ENCODE measurements at places on chromosomes 1 and 21.

DNA sequence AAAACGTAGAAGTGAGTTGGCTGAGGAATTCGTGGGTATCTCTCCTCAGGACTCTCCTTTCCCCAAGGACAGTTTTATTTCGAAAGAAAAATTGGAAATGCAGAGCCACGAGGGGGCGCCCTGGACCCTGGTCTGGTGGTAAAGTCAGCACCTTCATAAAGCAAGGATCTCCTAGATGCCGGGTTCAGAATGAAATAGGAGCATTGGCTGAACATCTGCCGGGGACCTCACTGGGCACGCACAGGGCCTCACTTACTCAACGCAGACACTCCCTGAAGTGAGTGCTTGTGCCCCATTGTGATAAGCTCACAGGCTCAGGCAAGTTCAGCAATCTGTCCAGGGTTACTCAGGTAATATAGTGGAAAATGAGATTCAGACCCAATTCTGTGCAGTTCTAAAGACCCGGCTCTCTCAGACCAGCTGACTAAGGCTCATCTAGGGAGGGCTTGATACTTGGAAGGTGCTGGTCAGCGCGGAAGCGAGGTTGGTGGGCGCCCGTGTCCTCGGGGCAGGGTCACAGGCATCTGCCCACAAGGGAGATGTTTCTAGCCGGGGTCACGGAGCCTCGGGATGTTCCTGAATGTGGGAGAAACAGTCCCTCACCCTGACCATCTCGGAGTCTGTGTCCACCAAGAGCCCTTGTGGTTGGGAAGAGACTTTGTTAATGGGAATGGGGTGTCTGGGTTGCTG, 55.7 kb upstream of the ETV3 start:
- DNase-seq = peak; percentile 67

DNA sequence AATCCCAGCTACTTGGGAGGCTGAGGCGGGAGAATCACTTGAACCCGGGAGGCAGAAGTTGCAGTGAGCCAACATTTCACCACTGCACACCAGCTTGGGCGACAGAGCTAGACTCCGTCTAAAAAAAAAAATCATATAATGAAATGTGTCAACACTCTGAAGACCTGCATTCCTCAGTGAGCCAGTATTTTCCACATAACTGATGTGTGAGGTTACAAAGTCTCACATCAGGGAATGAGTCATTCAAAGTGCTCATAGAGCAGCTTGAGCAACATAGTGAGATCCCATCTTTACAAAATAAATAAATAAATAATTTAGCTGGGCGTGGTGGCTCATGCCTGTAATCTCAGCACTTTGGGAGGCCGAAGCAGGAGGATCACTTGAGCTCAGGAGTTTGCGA, 65.5 kb downstream of the CASZ1 start:
- DNase-seq = peak; percentile 66

DNA sequence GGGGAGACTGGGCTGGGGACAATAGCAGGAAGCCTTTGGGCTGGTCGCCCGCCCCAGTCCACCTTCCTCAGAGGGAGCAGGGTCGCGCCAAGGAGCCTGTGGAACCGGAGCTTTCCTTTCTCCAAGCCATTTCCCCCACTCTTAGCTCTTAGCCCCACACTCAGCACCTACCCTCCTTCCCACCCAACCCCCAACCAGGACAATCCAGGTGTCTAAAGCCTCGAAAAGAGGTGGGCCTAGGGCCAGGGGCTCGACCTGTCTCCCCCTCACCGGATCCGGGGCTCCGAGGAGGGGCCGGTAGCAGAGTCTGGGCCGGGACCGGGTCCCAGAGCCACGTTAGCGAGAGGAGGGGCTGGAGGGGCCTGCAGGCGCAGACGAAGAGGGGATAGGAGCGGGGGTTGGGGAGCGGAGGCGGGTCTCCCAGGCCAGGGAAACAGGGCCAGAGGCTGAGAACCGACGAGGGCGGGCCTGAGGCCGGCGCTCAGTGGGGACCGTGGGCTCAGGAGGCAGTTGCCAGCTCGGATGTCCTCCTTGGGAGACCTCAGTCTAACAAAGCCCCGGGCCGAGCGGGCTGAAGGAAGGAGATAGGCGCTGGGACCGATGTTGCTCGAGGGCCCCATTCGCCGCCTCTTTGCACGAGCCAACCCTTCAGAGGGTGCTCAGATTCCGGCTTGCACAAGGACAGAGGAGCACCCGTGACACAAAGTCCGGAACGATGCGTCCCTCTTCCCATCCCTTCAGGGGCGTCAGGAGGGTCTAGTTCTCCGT, 943 bp downstream of the SEMA6C start:
- no peak for DNase-seq

GRCh38 chr21:15065392-15066122, 757 bp upstream of the NRIP1 start:
- peak; percentile 66 for DNase-seq

DNA sequence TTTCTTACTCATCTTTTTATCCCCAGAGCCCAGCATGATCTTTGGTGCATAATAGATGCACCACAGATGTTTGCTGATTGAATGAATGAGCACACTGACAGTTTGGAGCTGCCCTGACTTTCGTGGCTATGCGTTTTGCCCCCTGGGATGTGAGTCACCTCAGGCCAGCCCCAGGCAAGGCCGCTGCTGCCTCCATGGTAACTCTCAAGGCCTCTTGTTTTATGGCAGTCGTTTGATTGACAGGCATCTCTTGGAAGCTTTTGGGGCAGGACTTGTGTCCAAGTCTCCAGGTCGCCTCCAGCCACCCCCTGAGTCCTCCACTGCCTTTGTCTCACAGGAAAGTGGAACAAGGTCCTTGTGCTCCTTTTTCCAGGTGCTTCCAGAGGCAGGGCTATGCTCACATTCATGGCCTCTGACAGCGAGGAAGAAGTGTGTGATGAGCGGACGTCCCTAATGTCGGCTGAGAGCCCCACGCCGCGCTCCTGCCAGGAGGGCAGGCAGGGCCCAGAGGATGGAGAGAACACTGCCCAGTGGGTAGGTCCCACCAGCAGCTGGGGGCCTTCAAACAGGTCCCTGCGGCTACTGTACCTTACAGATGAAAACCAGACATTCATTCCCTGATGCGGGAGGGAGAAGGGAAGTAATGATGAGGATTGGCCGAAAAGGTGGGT, 11.2 kb downstream of the PSEN2 start:
- DNase-seq = no peak

Data from H54 (cell line).